GM23248 (cell line): ENCODE measurements at places on chromosomes 1 and 21. TPM values are rescaled to one million over a fixed set of nuclear protein-coding genes. Genes with fewer than 3 reads are reported as not detected.

Gene KLF17
- total RNA-seq: 0.11 and 0.13 TPM in 2 replicates

Gene VWA1
- total RNA-seq: 1.4 and 2.3 TPM in 2 replicates

- no peaks in the 10 kb centered on the region for H3K27me3 ChIP-seq
- H3K27ac ChIP-seq: no peak overlapping the region
- no peak overlapping the region for H3K4me3 ChIP-seq
- no peaks in the 10 kb centered on the region for H3K4me1 ChIP-seq
- no peak for DNase-seq
These were observed 401 bp downstream of the ITLN1 start for GRCh38 chr1:160884579-160884978.

DNA sequence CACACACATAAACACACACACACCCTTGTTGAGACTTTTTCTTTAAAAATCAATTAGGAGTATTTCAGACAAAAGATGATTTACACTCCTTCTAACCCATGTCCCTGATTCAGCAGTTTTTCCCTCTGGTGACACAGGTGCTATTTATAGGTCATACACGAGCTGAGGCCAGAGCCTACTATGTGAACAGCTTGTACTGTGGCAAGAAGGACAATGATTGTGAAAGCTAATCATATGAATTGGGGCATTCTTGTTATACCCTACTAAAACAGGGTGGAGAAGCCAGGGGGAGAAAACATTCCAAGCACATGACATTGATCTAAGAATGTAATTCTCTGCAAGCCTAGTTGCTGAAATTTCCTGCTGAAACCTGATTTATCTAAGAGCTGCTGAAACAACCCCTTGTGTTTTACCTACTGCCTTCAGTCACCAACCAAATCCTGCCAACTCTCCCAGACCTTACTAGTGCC lies 60.3 kb downstream of the XCL1 start:
- peak overlapping the region; percentile 55 for H3K27ac ChIP-seq
- no peaks in the 10 kb centered on the region for H3K27me3 ChIP-seq
- H3K36me3 ChIP-seq: no peaks in the 10 kb centered on the region
- no peak overlapping the region for H3K4me3 ChIP-seq
- H3K4me1 ChIP-seq: peaks cover 30% of the 10 kb centered on the region

GRCh38 chr1:230690101-230690500 lies 23.8 kb downstream of the AGT start:
- no peaks in the 10 kb centered on the region for H3K27me3 ChIP-seq
- H3K36me3 ChIP-seq: peaks cover 36% of the 10 kb centered on the region
- no peak for DNase-seq
- H3K27ac ChIP-seq: no peak overlapping the region

GRCh38 chr1:54570161-54570560 lies 22.1 kb downstream of the ACOT11 start:
- no peak for DNase-seq
- no peaks in the 10 kb centered on the region for H3K36me3 ChIP-seq
- H3K4me1 ChIP-seq: peaks cover 9% of the 10 kb centered on the region
- no peaks in the 10 kb centered on the region for H3K27me3 ChIP-seq
- no peak overlapping the region for H3K4me3 ChIP-seq

DNA sequence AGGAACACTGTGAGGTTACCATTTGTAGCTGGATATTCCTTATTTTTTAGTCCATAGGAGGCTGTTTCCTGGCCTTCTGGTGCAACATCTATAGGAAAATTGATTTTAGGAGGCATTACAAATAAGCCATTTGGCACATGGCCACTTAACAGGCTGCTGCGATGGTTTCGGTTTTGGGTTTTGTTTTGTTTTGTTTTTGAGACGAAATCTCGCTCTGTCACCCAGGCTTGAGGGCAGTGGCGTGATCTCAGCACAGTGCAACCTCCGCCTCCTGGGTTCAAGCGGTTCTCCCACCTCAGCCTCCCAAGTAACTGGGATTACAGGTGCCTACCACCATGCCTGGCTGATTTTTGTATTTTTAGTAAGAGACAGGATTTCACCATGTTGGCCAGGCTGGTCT lies 20.1 kb upstream of the LRRC8D start:
- no peaks in the 10 kb centered on the region for H3K36me3 ChIP-seq
- no peak overlapping the region for H3K4me3 ChIP-seq
- H3K27ac ChIP-seq: no peak overlapping the region
- no peak for DNase-seq
- no peaks in the 10 kb centered on the region for H3K4me1 ChIP-seq
